Stimulated activated CD4-positive, alpha-beta T cell treated with anti-CD3 and anti-CD28 coated beads, Interleukin-2, amount 100 ng/mL, for 4 hours (primary cell): ENCODE measurements at places on chromosomes 1 and 21.
A peak's percentile ranks its signal among the peaks of the same experiment; 100 is the strongest.

DNA sequence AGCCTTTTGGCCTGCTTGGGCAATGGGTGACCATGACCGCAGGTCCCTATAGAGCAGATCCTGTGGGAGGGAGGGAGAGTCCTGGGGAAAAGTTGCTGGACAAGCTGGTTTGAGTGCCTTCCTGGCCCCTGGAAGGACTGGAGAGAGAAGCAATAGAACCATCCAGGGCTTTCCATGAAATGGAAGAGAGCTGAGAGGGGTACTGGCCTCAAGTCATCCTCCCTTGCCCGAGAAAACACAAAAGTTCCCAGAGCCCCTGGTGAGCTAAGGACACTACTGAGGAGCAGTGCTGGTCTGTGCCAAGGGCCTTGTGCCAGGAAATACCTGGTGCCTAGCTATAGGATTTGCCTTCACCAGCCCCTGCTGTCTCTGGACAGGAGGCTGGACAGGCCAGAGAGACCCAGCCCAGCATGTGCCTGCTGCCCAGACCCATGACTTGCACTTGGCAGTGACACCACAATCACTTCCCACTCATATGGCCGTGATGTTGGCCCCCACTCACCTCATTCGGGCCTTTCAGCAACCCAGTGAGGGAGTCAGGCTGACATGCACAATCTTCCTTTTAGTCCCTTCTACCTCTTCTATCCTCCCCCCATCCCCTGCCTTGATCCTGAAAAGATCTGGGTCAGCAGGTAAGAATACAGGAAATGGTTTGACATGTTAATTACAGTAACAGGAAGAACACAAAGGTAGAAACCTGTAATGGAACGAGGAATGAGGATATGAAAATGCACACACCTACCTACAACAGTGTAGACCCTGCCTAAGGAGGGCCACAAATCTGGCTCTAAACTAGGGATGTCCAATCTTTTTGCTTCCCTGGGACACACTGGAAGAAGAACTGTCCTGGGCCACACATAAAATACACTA is 7.0 kb downstream of the SH3BP5L start:
- no peak for DNase-seq

DNA sequence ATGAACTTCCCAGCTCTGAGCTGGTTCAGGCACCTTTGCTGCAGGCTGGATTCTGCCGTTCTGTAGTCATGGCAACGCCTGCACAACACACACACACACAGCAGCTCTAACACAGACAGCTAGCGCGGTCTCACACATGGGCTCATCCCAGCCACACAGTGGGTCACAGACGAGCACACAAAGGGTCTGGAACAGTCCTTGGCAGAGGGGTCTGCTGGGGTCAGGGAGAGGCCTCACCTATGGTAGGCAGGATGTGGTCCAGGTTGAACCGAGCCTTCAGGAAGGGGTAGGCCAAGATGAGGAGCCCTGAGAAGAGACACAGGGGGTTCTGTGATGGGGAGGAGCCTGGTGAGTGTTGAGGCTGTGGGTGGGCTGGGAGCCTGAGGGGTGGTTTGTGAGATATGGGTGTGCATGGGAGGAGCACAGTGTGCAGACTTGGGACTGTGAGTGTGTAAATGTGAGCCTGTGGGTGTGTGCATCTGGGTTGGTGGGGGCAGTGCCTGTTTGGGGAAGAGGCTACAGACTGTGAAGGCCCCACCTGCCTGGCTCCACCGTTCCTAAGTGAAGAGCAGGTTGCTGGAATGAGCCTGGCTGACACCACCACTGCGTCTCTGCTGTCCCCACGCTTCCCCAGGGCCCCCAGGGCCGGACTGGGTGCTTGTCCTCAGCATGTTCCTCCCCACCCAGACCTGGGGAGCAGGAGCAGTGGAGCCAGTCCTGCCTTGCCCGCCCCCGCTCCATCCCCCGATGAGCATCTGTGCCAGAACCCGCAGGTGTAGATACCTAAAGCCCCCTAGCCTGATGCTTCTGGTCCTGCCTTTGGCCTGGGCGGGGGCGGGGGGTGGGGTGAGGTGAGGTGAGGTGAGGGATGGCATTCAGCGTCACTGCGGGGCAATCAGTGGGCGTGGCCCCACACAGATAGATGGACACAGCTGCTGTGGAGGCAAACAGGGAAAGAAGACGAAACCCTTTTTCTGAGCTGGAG is 1.5 kb downstream of the KNCN start:
- no peak for DNase-seq

GRCh38 chr1:151773702-151774101 is 10.4 kb upstream of the MRPL9 start:
- DNase-seq, result no peak

GRCh38 chr1:196660852-196661251 is 9.0 kb downstream of the CFH start:
- no peak for DNase-seq

DNA sequence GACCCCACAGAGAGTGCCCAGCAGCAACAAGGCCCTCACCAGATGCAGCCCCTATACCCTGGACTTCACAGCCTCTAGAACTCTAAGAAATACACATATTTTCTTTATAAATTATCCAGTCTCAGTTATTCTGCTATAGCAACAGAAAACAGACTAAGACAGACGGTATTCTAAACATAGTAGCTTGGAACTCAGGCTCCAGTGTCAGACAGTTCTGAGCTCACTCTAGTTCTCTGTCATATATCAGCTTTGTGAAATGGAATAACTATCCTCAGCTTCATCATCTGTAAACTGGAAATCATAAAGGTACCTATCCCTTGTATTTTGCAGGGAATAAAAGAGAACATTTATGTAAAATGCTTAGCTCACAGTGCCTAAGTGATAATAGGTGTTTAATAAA is 127.4 kb downstream of the GLUL start:
- no peak for DNase-seq

DNA sequence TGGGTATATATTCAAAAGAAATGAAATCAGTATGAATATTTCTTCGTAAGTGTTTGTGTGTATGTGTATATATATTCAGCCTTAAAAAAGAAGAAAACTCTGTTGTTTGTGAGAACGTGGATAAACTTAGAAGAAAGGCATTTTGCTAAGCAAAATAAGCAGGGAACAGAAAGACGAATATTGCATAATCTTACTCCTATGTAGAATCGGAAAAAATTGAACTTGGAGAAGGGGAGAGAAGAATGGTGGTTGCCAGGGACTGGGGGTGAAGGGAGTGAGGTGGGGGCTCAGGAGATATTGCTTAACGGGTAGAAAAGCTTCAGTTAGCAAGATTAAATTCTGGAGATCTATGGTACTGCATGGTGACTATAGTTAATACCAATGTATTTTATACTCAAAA is 40.3 kb upstream of the NEK7 start:
- no peak for DNase-seq

DNA sequence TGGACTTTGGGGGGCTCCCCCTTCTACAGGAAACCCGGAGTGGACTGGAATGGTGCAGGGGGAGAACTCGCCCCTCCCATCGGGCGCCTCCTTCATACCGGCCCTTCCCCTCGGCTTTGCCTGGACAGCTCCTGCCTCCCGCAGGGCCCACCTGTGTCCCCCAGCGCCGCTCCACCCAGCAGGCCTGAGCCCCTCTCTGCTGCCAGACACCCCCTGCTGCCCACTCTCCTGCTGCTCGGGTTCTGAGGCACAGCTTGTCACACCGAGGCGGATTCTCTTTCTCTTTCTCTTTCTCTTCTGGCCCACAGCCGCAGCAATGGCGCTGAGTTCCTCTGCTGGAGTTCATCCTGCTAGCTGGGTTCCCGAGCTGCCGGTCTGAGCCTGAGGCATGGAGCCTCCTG is at the start of gene TNFRSF14:
Gene TNFRSF14 (plus strand): TSS at position 95 of the 401 bp plus-strand sequence. CDS start 294 bp downstream, at position 389.
- peak; percentile 70 for DNase-seq

- DNase-seq, result no peak
Measured at GRCh38 chr21:42377211-42377950, 11.0 kb upstream of the TFF1 start.

DNA sequence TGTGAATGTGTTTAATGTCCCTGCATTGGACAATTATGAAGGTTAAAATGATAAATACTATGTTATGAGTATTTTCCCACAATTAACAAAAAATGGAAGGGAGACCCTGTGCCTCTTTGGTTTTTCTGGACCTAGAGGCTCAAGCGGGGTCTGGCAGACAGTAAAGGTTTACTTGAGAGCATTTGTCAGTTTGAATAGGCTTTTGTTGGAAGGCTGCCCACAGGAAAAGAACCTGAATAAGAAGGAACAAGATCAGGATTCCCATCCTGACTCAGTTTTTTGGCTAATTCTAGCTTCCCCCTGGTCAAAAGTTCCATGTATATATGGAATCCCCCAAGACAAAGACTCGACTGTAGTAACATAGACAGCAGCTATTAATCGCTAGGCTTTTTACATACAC is 150.9 kb upstream of the JUN start:
- DNase-seq, result no peak

- DNase-seq, result no peak
Measured at GRCh38 chr1:112927462-112927990, 28.5 kb downstream of the SLC16A1 start.

- DNase-seq, result no peak
Measured at GRCh38 chr1:227094249-227094966, 154.3 kb downstream of the COQ8A start.

- DNase-seq, result no peak
Measured at GRCh38 chr1:2540816-2541492, 10.9 kb upstream of the HES5 start.

- no peak for DNase-seq
Measured at GRCh38 chr1:231636157-231636556, 9.6 kb downstream of the DISC1 start.

GRCh38 chr1:244314921-244315559 is 136.7 kb downstream of the ADSS2 start:
- no peak for DNase-seq

- DNase-seq, result no peak
Measured at GRCh38 chr21:35198565-35198964, 149.5 kb upstream of the RUNX1 start.

DNA sequence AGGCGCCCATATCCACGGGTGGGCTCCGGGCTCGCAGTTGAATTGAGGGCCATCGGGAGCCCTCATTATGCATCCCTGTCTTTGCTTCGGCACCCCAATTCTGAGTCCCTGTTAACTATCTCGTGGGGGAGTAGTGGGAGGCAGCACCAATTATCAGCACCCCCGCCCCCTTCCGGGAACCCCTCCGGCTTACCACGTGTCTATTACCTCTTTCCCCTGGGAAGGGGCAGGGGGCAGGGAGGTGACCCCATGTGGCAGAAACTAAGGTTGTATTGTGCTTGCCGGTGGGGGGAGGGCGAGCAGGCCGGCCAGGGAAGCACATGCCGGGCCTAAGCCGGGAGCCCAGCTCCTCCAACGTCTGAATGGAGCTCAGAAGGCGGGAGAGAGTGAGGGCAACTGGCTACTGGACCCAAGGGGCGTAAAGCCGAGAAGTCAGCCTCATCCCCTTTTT is 1.0 kb downstream of the LIN28A start:
- no peak for DNase-seq

GRCh38 chr21:42834726-42835191 is 44.6 kb downstream of the WDR4 start:
- no peak for DNase-seq

GRCh38 chr1:240094041-240094722 is 2.5 kb downstream of the FMN2 start:
- no peak for DNase-seq

DNA sequence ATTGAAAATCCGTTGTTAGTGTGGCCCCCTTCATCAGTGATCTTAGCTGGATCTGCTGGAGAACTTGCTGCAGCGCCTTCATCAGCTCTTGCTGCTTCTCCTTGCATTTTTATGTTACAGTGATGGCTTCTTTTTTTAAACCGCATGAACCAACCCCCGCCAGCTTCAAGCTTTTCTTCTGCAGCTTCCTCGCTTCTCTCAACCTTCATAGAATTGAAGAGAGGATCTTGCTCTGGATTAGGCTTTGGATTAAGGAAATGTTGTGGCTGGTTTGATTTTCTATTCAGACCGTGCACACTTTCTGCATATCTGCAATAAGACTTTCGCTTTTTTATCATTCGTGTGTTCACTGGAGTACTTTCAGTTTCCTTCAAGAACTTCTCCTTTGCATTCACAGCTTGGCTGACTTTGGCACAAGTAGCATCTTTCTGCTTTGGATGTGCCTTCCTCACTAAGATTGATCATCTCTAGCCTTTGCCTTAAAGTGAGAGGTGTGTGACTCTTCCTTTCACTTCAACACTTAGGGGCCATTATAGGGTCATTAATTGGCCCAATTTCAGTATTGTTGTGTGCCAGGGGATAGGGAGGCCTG is 13.1 kb downstream of the RNF187 start:
- DNase-seq, result no peak

GRCh38 chr1:200166411-200166810 is 138.9 kb downstream of the NR5A2 start:
- no peak for DNase-seq

GRCh38 chr1:1914971-1915692 is at the start of gene CALML6:
TSS of gene CALML6 (plus strand) at chr1:1915260. CDS start at chr1:1915281, 21 bp downstream.
- no peak for DNase-seq

DNA sequence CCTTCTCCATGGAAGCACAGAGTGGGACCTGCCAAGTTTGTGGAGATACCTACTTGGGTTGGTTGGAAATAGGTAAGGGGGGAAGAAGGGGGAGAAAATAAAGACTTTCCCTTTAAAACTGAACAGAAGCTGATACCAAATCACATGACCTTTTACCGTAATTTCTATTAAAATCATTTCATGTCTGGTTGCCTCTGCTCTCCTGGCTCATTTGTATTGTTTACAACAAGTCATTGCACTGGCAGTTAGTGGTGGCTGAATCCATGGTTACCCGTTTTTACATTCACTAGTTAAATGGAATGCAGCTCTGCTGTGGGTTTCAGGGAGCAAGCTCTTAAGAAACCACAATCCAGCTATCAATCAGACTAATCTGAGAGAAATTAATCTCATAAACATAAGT is 353.7 kb upstream of the ESRRG start:
- DNase-seq, result no peak

GRCh38 chr1:174800216-174800851 is 199.4 kb upstream of the CACYBP start:
- DNase-seq, result no peak

GRCh38 chr1:53046930-53047329 is 15.1 kb upstream of the PODN start:
- no peak for DNase-seq

GRCh38 chr1:100628631-100629081 is 90.7 kb downstream of the GPR88 start:
- DNase-seq, result no peak

DNA sequence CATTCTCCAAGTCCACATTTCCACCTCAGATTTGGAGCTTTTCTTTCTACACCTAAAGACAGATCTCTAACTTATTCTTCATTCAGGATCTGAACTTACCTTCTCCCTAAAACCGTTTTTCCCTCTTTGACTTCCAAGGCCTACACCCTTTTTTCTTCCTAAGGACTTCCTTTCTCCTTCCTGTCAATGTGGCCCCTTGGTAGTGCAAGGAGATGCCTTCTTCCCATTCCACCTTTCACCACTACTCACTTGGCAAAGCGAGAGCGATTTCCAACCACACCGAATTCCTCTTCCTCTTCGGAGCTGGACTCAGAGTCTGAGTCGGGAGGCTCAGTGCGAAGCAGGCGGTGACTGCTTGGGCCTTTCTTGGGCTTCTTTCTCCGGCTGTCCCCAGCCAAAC is 1.3 kb downstream of the EFCAB14 start:
- DNase-seq, result no peak

- peak; percentile 11 for DNase-seq
Measured at GRCh38 chr21:29295066-29295650, 3.6 kb upstream of the BACH1 start.
